AG04449 (cell line): ENCODE measurements at places on chromosomes 13 and 19.

DNA sequence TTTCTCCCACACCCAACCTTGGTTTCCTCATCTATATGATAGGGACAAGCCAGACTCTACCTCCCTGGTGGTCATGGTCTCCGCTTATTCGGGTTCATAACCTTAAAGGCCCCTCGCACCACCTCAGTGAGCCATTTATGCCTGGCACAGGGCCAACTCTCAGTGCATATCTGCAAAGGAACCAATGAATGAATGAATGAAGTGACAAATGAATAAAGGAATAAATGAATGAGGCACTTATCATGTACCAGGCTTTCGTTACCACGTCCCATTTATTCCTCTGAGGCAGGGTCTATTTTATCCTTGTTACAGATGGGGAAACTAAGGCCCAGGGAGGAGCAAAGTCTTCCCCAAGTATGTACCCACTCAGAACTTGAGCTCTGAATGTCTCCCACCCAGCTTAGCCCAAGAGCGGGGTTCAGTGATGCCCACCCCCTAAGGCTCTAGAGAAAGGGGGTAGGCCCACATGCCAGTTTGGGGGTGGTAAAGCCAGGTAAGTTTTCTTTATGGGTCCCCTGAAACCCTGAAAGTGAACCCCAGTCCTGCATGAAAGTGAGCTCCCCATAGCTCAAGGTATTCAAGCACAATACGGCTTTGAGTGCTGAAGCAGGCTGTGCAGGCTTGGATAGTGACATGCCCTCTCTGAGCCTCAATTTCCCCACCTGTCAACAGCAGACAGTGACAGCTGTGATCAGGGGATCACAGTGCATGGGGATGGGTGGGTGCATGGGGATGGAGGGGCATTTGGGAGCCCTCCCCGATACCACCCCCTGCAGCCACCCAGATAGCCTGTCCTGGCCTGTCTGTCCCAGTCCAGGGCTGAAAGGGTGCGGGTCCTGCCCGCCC, 490 bp upstream of the SLC5A5 start:
- no peak for DNase-seq

DNA sequence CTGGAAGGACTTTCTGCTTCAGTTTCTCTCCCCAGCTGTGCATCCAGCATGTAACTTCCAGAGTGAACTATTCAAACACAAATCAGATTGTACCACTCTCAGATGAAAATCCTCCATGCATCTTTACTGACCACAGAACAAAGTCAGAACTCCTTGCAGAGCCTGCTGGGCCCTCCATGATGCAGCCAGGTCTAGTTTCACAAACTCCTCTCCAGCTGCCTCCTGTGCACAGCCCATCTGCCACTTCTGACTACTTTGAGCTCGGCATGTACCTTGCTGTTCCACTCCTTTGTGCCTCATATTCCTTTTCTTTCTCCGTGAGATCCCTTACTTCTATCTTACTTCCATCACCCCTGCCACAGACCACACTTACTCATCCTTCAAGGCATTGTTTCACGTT, 31.4 kb downstream of the NALCN start:
- no peak for DNase-seq

- no peak for DNase-seq
Observed at GRCh38 chr19:58154287-58154678, 3.7 kb upstream of the ZNF329 start.

- DNase-seq = no peak
Observed at GRCh38 chr13:77545626-77546412, 10.3 kb downstream of the SCEL start.

DNA sequence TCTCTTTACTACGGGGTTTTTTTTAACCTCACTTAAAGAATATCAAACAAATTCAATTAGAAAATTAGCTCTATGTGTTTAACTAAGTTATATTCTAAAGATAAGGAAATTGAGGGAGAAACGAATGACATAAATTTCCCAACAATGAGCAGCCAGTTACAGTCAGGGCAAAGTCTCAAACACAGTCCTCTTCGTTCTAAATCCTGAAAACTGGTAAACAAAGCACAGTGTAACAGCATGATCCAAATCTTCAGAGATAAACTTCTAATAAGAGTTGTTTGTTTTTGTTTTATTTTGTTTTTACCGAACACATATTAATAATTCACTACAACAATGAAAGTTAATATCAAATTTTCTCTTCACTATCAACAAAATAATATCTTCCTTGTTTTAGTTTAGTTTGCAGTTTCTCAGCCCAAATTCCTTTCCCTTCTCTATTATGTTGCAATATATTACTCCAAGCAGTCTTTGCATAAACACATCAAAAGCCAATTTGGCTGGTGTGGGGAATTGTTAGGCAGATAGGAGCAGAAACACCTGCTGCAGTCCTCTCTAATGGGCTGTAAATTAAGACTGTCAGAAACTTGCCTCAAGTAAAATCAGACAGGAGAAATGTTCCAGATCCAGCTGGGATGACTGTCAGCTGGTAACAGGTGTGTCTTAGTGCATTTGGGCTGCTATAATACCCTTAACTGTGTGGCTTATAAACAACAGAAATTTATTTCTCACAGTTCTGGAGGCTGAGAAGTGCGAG, 106.5 kb upstream of the SGCG start:
- DNase-seq = no peak

- no peak for DNase-seq
Observed at GRCh38 chr13:98856983-98857382, 104.5 kb upstream of the SLC15A1 start.

- no peak for DNase-seq
Observed at GRCh38 chr19:4403005-4403761, 743 bp downstream of the CHAF1A start.

DNA sequence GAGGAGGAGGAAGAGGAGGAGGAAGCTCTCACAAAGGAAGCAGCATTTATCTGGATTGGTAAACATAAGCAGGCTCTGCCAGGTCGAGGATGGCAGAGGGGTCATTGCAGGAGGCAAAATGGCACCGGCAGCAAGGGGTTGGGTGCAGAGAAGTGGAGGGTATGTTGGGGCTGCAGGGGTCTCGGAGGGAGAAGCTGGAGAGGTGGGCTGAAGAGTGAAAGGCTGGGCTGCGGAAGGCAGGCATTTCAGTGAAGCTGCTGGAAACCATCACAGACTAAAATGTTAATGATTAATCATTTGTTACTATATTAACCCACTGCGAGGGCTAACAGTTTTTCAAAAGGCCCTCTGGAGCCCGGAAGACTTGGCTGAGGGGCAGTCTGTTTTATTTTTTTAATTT, 24.6 kb downstream of the TPT1 start:
- DNase-seq = no peak

GRCh38 chr19:41305927-41306793, 3.8 kb upstream of the CCDC97 start:
- DNase-seq = no peak

- no peak for DNase-seq
Observed at GRCh38 chr13:98752467-98753290, at the start of gene SLC15A1. SLC15A1 (minus strand) TSS chr13:98752672; CDS start chr13:98752598, 74 bp downstream.

DNA sequence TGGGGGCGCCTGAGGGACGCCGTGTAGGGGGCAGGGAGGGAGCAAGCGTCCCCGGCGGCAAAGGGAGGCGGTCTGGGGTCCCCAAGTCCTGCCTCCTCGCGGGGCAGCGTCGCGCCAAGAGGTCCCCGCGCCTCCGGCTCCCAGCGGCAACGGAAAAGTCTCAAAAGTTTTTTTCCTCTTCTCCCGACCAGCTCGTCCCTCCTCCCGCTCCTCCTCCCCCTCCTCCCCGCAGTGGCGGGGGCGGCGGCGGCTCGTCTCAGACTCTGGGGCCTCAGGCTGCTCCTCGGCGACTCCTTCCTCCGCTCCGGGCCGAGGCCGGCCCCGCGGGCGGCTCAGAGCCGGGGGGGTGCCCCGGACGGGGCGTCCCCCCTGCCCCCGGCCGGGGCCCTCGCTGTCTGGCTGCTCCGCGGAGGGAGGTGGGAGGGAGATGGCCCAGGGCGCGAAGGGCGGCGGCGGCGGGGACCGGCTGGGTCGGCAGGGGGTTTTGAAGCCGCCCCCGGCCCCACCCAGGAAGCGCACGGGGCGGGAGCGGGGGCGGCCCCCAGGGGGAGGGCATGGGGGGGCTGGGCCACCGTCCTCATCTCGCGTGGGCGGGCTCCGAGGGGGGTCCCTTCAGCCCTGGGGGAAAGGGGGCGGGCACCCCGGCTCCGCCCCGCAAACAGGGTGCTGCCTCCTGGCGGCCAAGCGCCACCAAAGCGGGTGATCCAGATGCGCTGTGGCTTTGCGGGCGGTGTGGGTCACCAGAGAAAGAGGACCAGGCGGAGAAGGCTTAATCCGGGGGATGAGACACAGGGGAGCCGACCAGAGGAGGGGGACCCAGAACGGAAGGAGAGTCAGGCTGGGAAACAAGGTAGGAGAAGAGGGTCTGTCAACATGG, at the start of gene TGFB1:
Gene TGFB1 (minus strand): TSS at position 457 of the 877 bp plus-strand sequence. CDS start 878 bp downstream, outside the sequence.
- no peak for DNase-seq

DNA sequence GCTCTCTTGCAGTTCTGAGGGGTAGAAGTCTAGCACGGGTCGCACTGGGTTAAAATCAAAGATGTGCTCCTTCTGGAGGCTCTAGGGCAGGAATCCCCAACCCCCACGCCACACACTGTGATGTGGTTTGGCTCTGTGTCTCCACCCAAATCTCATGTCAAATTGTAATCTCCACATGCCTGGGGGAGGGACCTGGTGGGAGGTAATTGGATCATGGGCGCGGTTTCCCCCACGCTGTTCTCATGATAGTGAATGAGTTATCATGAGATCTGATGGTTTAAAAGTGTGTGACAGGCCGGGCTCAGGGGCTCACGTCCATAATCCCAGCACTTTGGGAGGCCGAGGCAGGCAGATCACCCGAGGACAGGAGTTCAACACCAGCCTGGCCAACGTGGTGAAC, 26.6 kb upstream of the CALM3 start:
- DNase-seq = no peak

GRCh38 chr19:14091081-14091812, 696 bp upstream of the SAMD1 start:
- DNase-seq = no peak

DNA sequence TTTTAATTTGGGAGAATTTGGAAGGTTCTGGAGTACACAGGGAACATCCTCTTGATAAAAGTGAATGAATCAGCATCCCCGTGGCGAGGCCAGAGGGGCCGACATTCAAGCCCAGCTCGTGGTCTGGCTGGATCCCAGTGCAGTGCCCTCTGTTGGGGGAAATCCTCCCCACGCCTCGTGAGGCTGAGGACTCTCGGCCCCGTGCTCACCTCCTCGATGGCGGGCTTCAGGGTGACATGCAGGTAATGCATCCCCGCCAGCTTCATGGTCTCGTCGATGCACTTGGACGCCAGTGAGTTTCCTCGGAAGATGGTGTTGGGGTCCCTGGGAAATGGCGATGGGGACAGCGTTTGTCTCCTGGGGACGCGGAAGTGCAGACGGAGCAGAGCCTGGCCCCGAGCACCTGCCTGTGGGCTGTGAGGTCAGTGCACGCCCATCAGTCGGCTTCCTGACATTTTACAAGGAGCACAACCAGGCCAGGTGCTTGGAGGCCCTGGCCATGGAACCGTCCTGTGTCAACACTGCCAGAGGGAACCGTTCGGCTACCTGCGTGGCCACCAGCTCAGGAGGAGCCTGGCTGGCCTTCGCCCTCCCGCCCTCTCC, 43.3 kb upstream of the C13orf46 start:
- no peak for DNase-seq

DNA sequence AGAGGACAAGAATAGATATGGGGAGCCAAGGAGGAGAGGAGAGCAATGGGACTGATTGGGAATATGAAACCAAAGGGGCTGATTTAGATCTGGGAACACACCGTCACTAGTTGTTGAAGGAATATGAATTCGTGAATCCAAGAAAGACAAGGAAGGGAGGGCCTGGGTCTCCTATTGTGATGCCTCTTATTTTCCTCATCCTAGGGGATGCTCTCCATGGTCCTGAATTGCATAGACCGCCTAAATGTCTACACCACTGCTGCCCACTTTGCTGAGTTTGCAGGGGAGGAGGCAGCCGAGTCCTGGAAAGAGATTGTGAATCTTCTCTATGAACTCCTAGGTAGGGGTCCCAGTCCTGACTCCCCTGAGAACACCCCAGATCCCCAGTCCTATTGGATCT, 21.5 kb downstream of the RYR1 start:
- no peak for DNase-seq

GRCh38 chr13:43877766-43878165, 1.8 kb downstream of the CCDC122 start:
- no peak for DNase-seq

DNA sequence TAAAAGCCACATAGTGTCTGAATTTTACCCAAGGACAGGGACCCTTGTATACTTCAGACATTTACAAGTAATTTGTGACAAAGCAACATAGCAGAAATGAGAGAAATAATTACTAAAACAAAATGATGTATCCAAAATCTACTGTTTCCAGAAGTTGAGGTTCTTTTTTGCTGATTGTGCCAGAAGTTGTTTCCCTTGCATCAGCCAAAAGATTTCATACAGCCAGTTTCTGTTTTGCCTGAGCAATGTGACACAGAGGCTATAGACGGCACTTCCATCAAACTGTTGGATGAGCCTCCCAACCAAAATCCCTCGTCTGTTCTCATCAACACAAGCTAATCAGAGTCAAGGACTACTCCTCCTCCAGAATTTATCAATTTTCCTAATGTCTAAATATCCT, 913.2 kb upstream of the GPC6 start:
- DNase-seq = no peak

- DNase-seq = no peak
Observed at GRCh38 chr13:22081430-22081829, 410.6 kb downstream of the FGF9 start.

DNA sequence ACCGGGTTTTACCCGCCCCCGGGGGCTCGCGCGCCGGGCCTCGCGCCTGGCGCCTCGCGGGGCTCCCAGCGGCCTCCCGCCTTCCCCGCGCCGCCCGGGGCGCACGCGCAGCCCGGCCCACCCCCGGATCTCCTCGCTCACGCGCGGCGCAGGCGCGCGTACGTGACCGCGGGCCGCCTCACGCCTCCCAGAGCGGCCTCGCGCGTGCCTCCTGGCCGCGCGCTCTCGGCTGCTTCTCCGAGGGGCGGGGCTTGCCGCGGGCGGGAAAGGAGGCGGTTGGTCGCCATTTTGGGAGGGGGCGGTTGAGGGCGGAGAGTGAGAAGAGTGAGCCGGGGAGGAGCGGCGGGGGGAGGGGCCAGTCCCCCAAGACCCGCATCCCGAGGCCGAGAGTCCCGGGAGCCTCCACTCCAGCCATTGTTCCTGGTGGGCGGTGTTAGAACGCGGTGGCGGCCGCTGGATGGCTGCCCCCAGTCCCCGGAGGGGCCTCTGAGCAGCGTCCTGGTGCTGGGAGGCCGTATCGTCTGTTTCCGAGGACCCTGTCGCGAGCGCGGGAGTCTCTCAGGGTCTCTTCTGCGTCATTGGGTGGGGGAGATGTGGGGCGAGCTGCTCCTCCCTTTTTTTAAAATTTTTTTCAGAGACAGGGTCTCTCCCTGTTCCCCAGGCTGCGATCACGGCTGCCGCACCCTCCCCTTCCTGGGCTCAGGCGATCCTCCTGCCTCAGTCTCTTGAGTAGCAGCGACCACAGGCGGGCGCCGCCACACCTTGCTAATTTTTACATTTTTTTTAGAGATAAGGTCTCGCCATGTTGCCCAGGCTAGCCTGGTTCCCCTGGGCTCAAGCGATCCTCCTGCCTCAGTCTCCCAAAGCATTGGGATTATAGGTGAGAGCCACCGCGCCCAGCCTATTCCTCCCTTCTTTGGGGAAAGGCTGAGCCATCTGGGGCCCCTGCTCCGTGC, at the start of gene ZNF541:
Gene ZNF541 (minus strand): TSS at position 78 of the 956 bp plus-strand sequence. CDS start 17,292 bp downstream, outside the sequence.
- no peak for DNase-seq
